ENCODE measurements at places on chromosomes 3 and 15. TPM values are rescaled to one million over a fixed set of nuclear protein-coding genes. Genes with fewer than 3 reads are reported as not detected.
A peak's percentile ranks its signal among the peaks of the same experiment; 100 is the strongest.

DNA sequence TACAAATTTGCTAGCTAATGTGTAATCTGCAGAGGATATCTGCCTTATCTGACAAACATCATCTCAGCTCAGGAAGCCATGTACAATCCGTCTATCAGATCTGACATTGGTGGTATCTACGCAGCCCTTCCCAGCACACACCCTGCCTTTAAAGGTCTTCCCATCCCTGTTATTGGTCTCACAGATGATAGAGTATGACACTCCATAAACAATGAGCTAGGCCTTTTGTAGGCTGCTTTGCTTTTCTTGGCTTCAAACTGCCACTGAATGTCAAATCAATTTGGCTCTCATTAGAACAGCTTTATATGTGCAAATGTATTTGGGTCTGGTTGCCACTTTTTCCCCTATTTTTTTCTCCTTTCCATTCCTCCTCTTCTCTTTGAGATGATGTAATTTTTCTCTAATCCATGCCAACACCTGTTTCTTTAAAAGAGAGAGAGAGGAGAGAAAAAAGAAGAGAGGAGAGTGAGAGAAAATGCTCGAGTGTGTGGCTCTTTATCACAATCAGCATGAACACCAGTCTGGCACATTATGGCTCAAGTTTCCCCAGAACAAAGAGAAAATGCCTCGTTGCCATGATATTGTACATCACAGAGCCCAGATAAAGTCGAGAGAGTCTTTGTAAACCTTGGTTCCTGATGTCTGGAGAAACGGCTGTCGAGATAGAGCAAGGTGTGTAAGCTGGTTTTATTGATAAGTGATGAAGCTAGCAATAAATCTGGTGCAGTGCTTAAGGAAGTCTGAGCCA, 80.8 kb upstream of the DPH6 start:
- peak; percentile 59 for DNase-seq

- DNase-seq, result no peak
These were observed 779.8 kb upstream of the NR2F2 start for GRCh38 chr15:95550702-95551101.

DNA sequence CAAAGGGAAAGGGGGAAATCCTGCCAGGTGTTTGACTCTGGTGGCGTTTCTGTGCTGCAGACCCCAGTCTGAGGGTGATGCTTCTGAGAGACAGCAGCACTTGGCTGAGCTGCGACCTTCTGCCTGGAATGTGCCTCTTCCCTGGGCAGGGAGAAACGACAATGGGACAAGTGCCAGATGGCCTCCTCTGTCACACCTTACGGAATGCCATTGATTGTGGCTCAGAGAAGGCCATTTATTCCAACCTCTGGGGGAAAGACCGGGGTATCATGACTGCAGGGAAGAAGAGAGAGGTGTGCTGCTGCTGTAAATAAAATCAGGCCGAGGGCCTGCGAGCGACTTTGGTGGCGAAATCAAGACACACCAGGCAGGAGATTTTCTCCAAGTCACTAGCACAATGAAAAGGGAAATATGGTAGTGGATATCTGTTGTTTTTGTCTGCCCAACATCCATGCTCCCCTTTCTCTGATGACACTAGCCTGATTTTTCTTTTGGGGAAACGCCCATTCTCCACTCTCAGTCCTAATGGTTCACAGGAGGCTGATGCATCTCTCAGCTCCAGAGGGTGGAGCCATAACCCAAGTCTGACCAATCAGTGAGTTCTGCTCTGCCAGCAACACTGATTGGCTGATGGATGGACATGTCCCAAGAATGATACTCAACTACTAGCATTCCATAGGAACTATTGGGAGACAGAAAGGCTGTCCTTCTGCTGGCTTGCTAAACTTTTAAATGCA, 336.1 kb downstream of the FOXP1 start:
- no peak for DNase-seq

OIP5 gene
- 4.0 TPM for polyA plus RNA-seq

GRCh38 chr3:99439892-99440291, 198.5 kb upstream of the COL8A1 start:
- DNase-seq, result no peak

DNA sequence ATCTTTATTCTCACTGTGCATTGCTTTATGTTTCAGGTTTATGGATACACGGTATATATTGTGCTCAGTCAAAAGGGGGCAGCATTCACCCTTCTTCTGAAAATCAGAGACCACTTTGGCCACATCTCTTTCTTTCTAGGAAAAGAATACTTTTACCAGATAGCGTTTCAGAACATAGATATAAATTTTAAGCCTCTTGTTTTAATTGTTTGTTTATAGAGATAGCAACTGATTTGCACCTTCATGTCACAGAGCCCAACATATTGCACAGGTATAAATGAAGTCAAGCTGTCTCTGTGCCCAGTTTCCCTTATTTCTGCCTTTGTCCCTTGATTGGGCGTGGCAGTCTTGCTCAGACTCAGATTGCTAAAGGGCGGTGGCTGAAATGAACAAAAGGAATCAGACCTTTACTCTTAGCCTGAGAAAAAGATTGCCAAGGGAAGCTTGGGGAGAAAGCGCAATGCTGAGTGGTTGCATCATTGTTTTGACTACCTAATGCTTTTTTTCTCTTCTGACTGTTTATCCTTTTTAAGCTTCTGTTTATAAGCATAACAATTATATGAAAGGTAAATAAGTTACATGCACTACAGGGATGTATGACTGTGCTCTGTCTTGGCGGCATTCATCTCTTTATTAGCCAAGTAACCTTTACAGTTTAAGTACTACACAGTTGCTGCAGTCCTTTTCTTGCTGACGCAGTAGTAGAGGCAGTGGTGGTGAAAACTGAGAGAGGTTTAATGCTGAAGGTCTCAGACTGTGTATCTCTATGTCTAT, 70.8 kb upstream of the ZBTB20 start:
- peak; percentile 29 for DNase-seq

GRCh38 chr3:167671878-167672427, 18.2 kb upstream of the WDR49 start:
- no peak for DNase-seq

GRCh38 chr3:72345980-72346379, 502.3 kb downstream of the SHQ1 start:
- no peak for DNase-seq

DNA sequence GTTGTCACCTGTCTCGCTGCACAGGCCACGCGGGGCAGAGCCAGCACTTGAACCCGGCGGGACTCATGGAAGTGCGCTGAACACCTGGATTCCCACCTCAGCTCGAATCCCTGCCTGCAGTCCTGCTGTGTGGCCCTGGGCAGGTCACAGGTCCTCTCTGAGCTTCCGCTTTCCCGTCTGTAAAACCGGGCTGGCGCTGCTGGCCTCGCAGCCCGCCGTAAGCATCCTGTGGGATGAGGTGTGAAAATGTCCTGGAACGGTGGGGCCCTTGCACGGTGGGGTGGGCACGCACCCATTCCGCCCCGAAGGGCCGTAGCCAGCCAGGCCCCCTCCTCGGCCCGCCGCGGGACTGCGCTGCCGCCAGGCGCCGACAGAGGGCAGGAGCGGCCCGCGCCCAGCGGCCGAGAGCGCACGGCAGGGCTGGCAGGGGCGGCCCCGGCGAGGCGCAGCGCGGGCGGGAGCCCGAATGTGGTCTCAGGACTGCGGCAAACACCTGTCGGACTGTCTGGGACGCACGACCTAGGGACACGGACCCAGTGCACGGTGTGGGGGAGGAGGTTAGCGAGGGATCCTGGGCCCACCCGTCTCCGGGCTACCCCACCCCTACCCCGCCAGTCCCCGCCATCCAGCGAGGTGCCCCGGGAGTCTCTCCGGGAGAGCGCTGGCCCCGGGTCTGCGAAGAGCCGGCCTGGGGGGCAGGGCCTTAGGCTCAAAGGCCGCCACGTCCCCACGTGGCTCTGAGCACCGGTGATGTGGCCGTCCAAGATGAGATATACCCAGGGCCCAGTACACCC, 40.4 kb downstream of the DNAJB8 start:
- no peak for DNase-seq

DNA sequence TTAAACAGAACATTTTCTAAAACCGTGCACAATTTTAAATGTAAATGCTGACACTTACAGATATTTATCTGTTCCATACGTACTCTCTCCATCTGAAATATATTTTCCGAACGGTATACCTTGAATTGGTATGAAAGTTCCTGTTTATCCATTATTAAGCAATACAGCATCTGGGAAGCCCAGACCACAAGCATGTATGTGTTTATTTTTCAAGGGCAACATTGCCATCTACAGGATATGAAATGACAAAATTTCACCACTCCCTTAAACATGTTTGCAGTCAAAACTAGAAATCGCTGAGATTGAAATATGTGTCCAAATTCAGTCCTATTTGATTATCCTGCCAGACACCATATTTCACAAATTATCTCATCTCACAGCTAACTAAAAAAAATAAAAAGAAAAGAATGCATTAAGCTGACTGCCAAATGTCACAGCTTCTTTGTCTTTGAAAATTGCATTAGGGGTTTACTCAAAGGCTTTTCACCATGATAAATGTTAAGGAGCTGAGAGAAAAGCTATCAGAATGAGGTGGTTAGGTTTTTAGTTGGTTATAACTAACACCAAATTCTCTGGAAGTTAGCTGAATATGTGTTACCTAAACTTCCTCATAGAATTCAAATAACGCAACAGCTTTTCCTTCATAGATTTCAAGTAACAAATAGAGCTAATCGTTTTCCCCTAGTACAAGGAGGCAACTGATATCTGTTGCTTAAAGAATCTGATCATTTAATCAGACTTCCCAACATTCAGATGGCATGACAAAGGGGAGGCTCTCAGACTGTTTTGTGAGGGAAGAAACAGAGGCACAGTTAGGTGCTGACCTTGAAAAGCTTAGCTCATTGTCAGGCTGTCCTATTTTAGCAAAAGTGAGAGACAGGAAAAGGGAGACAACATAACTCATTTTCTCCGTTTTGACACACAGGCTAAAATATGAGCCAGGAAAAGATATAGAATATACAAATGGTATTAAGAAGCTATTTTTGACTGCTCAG, 533.1 kb downstream of the TBL1XR1 start:
- peak; percentile 10 for DNase-seq

CMTM6 gene
- 47.4 TPM for polyA plus RNA-seq

FMN1 gene
- 3.5 TPM for polyA plus RNA-seq

HHLA2 gene
- polyA plus RNA-seq, result not detected

GRCh38 chr15:74978503-74978902, 16.9 kb upstream of the SCAMP5 start:
- no peak for DNase-seq

WDR6 gene
- 100 TPM for polyA plus RNA-seq

RPP25 gene
- 1.3 TPM for polyA plus RNA-seq
